ENCODE measurements at places on chromosomes 3 and 15.

DNA sequence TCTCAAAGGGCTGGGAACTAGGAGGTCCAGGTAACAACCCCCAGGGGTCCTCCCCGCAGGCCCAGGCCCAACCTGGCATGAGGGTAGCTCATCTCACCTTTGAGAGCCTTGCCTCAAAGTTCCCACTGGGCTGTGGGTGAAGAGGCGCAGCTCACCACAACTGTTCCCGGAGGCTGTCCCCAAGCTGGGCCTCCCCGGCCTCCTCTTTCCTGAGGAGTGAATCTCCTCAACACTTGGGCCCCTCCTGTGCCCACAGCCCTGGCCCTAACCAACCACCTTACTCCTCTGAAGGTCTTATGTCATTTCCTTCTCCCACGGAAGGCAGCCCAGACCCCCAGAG is 27.5 kb upstream of the CORO2B start:
- DNase-seq = no peak

DNA sequence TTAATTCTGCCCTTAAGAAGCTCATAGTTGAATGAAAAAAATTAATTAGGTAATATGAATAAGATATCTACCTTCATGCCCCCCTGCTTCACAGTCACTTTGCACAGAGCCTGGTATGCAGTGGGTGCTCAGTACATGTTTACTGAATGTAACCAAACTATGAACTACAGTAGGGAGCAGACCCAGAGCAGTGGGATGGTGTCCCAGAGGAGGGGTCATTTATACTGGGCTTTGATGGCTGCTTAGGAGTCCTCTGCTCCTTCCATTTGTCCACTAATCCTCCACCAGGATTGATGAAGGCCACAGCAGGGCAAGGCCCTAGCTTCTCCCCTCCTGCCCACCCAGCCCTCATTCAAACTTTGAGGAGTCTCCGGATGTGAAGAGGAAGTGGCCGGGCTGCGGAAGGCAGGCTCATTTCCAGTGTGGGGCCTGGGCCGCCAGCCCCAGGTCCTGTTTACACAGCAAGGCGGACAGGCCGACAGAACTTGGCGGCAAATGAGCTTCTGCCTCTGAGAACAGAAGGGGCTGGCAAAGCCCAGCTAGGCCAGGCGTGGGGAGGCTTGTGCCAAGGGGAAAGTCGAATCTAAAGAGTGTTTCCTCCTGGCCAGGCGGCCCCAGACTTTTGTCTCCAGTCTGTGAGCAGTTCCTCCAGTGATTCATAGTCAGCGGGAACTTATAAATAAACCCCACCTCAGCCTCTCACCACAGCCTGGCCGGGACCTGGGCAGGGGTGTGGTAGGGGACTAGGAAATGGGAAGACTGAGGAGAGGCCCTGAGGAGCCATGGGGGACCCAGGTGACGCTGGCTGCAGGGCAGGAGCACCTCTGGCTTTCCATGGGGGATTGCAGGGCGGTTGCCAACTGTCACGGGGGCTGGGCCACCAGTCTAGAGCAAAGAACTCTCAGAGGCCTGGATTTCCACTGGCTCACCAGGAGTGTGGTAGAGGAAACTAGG is 51.6 kb upstream of the LCTL start:
- DNase-seq = no peak

- no peak for DNase-seq
Observed at GRCh38 chr15:78766041-78766440, 45.2 kb downstream of the ADAMTS7 start.

- DNase-seq = no peak
Observed at GRCh38 chr3:108100906-108101660, 10.3 kb upstream of the CD47 start.

DNA sequence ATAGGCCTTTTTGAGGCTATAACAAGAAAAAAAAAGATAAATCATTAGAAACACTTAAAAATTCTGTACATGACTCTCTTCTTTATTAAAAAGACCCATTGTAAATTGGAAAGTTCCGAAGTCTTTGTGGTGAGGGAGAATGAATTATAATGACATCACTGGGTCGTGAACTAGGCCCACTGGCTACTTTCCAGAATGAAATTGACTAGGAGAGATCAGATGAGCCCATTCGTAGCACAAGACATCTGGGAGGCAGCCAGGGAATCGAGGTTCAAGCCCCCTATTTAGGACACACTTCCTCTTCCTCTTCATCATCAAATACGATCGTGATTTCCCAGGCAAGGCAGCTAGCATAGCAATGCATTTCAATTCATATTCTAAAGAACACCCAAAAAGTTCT is 889.8 kb upstream of the NR2F2 start:
- no peak for DNase-seq

- DNase-seq = no peak
Observed at GRCh38 chr15:42106288-42106687, 11.9 kb upstream of the PLA2G4D start.

- no peak for DNase-seq
Observed at GRCh38 chr15:78033864-78034263, 43.6 kb downstream of the TBC1D2B start.

- DNase-seq = no peak
Observed at GRCh38 chr15:100049936-100050876, 291.6 kb downstream of the ADAMTS17 start.

- no peak for DNase-seq
Observed at GRCh38 chr15:78641102-78641748, at the start of gene CHRNB4. Gene CHRNB4 (minus strand): TSS chr15:78641210. CDS start chr15:78641133, 77 bp downstream.

DNA sequence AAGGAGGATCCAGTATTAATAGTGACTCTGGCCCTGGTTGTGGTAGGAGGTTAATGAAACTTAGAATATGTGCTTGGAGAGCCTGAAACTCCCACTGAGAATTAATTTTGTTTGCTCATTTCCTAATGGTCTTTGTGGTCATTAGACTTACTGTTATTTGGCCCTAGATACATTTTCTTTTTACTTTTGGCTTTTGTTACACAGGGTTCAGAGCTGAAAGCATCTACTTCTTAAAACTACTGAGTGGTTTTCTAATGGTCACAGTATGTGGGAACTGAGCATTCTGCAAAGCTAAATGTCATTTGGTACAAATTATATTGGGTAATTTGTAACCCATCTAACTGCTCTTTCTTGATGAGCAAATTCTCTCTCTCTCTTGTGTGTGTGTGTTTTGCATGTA is 433.4 kb upstream of the IL12A start:
- DNase-seq = no peak

DNA sequence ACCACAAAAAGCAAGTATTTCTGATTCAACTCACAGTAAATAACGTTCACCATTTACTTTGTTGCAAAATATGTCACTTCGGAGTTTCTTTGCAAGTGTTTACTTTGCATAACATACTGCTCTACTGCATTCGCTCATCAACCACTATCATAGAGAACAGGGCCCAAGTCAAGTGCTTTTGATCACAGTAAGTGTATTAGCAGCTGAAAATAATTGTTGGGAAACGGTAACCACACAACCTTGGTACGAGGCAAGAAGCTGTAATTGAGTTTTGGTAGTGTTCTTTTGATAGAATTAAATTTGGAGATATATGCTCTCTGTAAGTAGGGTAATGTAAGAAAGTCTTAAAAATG is 80.1 kb downstream of the SATB1 start:
- no peak for DNase-seq

DNA sequence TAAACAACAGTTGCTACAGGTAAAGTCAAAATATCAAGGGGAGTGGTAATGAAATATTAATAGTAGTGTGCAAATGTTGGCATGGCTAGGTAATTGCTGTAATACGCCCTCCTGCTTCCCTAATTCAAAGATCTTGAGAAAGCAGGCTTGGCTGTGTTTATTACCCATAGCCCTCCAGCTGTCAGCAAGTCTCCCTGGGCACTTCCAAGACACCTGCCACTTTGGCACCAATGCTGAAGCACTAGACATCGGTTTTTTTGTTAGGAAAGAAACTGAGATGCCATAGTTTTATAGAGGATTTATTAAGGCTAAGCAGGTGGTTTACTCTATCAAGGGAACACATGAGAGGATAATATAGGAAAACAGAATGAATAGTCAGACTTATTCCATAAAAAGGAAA is 64.4 kb downstream of the P2RY1 start:
- no peak for DNase-seq

- DNase-seq = no peak
Observed at GRCh38 chr3:66018057-66019033, 20.4 kb downstream of the MAGI1 start.

DNA sequence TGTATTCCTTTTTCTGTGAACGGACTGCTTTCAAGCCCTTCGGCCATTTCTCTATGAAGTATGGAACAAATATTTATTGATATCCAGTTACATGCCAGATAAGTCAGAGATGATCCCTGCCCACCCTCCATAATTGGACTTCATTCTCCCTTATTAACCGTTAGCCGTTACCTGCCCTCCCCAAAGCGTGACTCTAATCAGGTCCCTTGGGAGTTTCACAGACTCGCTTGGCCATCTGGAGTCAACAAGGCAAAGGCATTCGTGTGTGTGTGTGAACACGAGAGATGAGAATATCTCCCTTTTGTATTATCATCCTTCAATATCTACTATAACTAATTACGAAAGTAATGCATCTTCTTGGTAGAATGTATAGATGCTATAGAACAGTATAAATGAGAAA is 314.5 kb downstream of the TLE3 start:
- DNase-seq = no peak

- DNase-seq = no peak
Observed at GRCh38 chr15:45457220-45457619, 65.3 kb downstream of the SLC30A4 start.

DNA sequence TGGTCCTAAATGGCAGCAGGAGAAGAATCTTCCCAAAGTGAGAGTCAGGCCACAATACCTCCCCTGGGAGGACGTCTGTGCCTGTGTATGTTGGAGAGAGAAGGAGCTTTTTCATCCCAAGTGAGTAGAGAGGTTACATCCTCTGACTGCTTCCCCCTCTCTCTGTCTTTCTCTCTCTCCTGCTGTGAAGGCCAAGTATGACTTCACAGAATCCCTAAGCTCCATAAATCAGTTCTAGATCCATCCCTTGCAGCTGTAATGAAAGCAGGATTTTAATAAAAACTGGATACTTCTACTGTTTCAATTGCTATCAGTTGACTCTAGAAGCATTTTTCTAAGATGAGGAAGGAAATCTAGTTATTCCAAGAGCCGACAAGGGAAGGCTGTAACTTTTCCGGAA is 389.1 kb upstream of the PROK2 start:
- DNase-seq = no peak

DNA sequence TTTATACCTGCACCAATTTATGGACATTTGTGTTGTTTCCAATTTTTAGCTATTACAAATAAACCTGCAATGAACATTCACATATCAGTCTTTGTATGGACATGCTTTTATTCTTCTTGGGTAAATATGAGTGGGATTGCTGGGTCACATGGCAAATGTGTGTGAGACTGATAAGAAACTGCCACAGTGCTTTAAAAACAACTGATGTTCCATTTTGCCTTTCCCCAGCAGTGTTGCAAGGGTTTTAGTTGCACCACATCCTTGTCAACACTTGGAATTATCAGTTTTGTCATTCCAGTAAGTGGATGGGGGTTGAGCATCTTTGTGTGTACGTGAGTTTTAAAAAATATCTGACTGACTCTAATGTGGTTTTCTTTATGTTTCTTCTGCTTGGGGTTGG is 191.2 kb downstream of the PLCL2 start:
- DNase-seq = no peak

GRCh38 chr3:195086885-195087284 is 184.1 kb downstream of the XXYLT1 start:
- DNase-seq = no peak

GRCh38 chr3:30455840-30456239 is 150.6 kb upstream of the TGFBR2 start:
- DNase-seq = no peak

DNA sequence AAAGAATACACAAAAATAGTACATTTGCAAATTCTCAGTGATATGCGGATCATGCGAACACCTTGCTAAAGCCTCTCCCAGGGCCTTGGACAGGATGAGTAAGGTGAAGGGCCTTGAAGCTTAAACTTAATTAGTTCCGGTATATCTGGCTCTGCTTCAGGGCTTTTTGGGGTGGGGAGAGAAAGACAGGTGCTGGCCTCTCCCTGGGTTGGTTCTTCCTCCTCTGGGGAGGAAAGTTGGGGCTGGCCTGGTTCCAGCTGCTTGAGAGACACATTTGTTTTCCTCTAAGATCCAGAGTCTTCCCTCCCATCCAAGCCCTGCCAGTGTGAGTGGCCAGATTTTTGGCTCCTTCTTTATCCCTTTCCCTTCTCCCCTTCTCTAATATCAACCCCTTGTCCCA is 64.7 kb upstream of the EPHB3 start:
- DNase-seq = no peak

DNA sequence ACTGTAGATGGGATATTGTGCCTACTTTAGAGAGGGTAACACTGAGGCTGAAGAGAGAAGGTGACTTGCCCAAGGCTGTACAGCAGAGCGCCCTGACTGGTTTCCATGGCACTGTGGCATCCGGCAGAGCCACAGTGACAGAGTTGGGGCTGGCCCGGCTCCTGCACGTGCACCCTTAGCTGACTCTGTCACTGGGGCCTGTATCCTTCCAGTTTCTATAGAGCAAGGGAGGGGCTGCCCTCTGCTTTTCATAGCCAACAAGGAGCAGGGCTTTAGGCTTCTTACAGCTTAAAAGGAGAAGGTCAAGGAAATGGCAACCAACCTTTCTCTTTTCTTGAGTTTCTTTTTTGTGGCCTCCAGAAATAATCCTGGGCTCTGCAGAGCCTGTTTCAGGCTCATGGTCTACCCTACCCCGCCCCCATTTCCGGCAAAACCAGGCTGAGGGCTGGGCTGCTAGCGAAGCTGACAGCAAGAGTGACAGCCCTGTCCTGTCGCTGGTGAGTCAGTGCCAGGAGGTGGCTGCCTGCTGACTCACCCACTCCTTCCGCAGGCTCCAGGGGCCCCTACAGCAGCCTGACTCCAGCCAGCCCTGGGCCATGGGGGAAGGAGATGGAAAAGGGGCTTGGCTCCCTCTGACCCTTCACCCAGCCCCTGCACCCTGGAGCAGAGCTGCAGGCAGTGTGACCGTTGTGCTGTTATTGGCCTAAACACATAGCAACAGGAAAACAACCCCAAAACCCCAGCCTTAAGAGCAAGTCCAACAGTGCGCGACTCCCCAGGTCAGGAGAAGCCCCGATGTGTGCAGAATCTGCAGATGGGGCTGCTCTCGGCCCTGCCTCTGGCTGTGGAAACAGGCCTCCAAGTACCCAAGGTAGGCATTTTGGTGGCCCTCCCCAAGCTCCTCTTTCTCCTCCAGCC is 29.8 kb downstream of the SLC6A6 start:
- DNase-seq = peak; percentile 88

- no peak for DNase-seq
Observed at GRCh38 chr15:77507911-77508310, 87.2 kb downstream of the HMG20A start.

DNA sequence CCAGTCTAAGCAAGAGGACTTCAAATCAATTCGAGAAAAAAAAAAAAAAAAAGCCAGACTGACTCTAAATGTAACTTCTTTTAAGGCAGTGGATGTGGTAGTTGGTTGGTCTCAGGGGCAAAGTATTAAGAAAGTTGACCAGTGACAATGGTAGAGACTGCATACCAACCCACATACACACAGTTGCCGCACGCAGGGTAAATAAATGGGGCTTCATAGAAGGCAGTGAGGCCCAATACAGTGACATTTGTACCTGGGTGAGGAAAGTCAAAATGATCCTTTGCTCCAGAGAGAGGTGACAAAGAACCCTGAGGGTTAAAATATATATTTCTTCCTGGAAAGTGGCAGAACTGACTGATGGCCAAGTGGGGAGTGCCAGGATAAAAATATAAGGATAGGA is 100.8 kb upstream of the MEX3B start:
- no peak for DNase-seq

Measured in Caco-2 (cell line).